ENCODE measurements at places on chromosomes 5 and 9. TPM values are rescaled to one million over a fixed set of nuclear protein-coding genes. Genes with fewer than 3 reads are reported as not detected.

KIAA0825 gene
- 0.29 TPM for total RNA-seq

DPH7 gene
- 29.1 TPM for total RNA-seq

LCN10 gene
- total RNA-seq, result not detected

SAPCD2 gene
- total RNA-seq, result 23.9 TPM

ITK gene
- total RNA-seq, result not detected

CER1 gene
- not detected for total RNA-seq

PCDHAC1 gene
- 2.3 TPM for total RNA-seq

NEURL1B gene
- 5.2 TPM for total RNA-seq

TPPP gene
- total RNA-seq, result 5.5 TPM

COL27A1 gene
- 9.4 TPM for total RNA-seq

FRMD3 gene
- total RNA-seq, result 4.2 TPM

PCDHGA6 gene
- 0.24 TPM for total RNA-seq

TNC gene
- total RNA-seq, result 0.43 TPM

KCNN2 gene
- 0.12 TPM for total RNA-seq

MARCHF3 gene
- total RNA-seq, result 1.3 TPM

CMYA5 gene
- 0.13 TPM for total RNA-seq

KYAT1 gene
- total RNA-seq, result 11.2 TPM

LRRC19 gene
- not detected for total RNA-seq

TRIM23 gene
- total RNA-seq, result 6.2 TPM

NSG2 gene
- total RNA-seq, result not detected

CCL27 gene
- not detected for total RNA-seq

STOM gene
- total RNA-seq, result 261 TPM

PCDHGB2 gene
- 0.11 TPM for total RNA-seq

SERINC5 gene
- 6.2 TPM for total RNA-seq

SLC6A18 gene
- total RNA-seq, result not detected

BSPRY gene
- total RNA-seq, result not detected

ARHGEF39 gene
- total RNA-seq, result 16.1 TPM

PCDHB15 gene
- total RNA-seq, result not detected

PCDHGA12 gene
- total RNA-seq, result not detected

JAKMIP2 gene
- total RNA-seq, result not detected

CCDC69 gene
- 1.3 TPM for total RNA-seq

DOCK8 gene
- 0.27 TPM for total RNA-seq

UBE2QL1 gene
- total RNA-seq, result 0.72 TPM

RNF183 gene
- total RNA-seq, result not detected

EFNA5 gene
- total RNA-seq, result 19.2 TPM

LHX6 gene
- 2.1 TPM for total RNA-seq

NOTCH1 gene
- 12.3 TPM for total RNA-seq

ZNG1A gene
- total RNA-seq, result 23.6 TPM
